ENCODE measurements at places on chromosomes 3 and 15.
A peak's percentile ranks its signal among the peaks of the same experiment; 100 is the strongest.

DNA sequence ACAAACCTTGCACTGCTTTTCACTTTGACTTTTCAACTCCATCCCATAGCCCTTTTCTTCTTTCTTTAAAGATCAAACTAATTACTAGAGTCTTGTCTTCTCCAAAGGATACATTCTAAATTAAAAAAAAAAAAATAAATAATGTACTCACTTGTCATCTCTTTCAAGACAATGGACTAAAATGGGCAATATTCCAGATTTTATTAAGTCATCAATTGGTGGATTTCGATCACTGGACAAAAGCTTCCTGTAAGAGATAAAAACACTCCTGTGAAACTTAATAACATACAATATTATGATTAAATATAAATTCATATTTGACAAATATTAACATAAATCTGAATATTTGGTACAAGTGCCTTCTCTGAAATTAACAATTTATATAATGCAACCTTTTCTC is 34.1 kb downstream of the KPNA4 start:
- DNase-seq: no peak

- no peak for DNase-seq
These were observed 326.4 kb upstream of the SATB1 start for GRCh38 chr3:18751514-18751913.

GRCh38 chr3:43378066-43378935 is 92.0 kb downstream of the SNRK start:
- peak; percentile 61 for DNase-seq

GRCh38 chr15:66758844-66759243 is 56.8 kb downstream of the SMAD6 start:
- DNase-seq: no peak

GRCh38 chr3:39550354-39551051 is 83.0 kb downstream of the MOBP start:
- no peak for DNase-seq

DNA sequence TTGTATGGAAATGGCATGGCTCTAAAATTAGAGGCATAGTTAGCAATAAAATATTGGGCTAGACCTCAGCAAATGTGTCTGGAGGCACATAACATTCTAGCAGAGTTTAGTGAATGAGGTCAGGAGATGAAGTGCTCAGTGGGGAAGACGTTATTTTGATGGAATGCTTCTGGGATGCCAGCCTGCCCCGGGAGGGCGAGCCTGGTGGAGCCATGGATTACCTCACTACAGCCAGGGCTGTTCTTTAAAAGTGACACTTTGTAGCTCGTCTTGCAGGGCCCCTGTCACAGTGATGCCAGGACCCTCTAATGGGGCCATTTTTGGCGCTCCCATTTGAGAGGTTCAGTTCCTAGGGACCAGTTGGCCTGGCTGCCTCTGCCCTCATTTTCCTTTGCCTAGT is 48.5 kb downstream of the PXYLP1 start:
- no peak for DNase-seq

DNA sequence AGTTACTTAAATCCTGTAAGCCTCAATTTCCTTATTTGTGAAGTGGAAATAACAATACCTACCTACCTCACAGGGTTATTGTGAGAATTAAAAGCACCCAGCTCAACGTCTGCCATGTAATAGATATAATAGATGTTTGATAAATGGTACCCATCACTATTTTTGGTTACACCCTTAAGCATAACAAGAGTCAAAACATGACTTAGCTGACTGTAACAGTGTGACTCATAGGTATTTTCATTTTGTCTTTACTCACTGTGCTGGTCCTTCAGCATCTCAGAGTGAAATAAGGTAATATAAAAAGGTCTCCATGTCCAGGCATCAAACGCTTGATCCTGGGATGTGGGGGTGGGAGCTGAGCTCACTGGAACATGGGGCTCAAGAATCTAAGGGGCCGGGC is 3.1 kb downstream of the CPLX3 start:
- DNase-seq: no peak

DNA sequence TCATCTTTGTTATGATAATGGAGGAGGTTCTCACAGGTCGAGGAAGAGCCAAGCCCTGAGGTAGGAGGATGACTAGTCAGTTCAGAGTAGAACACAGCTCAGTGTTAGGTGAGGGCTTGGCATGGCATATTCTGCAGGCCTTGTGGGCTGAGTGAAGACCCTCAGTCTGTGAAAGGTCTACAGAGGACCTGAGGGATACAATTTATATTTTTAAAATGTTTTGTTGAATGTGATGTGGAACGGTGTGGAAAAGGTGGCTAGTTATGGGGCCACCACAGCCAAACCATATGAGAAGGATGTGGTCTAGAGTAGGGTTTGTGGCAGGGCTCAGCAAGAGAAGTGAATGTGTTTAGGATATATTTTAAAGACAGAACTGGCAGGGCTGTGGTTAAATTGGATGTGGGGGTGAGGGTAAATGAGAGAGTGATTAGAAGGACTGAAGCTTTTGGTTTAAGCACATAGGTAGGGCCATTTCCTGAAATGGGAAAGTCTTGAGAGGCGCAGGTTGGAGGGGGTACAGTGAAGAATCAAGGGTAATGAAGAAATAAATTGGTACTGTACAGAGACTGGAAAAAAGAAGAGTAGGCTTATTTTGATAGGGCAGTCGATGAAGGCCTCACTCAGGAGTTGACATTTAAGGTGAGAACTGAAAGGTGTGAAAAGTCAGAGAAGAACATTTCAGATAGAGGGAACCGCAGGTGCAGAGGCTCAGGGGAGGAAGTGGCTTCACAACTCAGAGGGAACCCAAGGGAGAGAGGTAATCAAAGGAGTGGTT is 60.5 kb downstream of the SPTSSB start:
- no peak for DNase-seq

GRCh38 chr3:180983136-180983535 is 6.4 kb downstream of the DNAJC19 start:
- DNase-seq: no peak

DNA sequence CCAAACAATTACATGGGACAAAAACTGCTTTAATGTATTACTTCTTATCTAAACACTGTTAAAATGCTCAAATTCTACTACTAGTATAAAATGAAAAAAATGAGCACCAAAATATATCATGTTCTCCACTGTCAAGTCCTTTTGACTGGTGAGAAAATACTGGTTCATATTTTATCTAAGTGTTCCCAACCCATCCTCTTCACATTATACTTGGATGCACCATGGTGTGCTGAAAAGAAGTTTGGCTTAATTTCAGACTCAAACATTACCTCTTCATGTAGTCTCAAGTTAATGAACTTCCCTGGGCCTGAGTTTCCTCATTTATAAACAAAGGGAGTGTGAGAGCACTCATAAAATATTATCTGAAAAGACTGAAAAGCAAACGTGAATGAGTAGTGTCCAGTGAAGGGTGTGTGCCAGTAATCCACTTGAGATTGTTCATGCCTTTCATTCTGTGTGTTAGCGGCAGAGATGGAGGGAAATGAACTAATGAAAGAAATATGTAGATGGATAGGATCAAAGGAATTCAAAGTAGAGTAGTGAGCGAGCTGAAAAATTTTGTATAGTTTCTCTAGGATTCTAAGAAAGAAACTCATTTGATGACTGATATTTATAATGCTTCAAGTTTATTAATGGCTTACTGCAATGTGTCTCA is 263.2 kb downstream of the NLGN1 start:
- no peak for DNase-seq

DNA sequence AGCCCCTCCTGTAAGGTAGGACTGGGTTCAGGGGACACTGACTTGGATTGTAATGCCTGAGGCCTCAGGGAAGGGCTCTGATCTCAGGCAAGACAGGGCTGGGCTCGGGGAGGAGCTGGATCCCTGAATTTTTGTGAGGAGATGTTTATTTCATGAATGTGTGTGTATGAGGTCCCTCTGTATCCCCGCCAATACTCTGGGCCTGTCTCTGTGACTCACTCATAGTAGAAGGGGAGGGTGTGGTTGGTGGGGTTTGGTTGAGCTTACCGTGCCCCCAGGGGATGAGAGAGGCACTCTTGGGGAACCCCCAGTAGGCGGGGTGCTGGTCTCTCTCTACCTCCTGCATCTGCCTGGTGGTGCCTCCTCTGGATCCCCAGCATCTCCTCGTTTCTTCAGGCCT is 28.1 kb downstream of the RPSA start:
- DNase-seq: no peak

GRCh38 chr3:58000306-58001085 is 7.7 kb upstream of the FLNB start:
- DNase-seq: no peak

GRCh38 chr3:49602049-49602554 is 47.8 kb downstream of the BSN start:
- DNase-seq: no peak
